T-cell (primary cell): ENCODE measurements at places on chromosomes 2 and 18.

DNA sequence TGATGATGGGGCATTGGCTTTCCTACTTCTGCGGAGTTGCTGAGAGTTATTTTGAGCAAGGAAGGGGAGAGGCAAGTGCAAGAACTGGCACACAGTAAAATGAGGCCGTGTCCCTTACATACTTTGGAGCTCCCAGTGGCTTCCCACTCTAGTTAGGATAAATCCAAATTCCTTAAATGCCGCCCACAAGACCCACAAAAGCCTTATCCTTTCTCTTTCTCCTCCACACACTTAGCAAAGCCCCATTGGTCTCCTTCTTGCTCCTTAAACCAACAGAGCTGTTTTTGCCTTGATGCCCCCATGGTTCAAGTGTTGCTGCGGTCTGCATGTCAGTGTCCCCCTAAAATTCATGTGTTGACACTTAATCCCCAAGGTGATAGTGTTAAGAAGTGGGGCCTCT lies 24.3 kb downstream of the TMEM247 start:
- no peak for DNase-seq

DNA sequence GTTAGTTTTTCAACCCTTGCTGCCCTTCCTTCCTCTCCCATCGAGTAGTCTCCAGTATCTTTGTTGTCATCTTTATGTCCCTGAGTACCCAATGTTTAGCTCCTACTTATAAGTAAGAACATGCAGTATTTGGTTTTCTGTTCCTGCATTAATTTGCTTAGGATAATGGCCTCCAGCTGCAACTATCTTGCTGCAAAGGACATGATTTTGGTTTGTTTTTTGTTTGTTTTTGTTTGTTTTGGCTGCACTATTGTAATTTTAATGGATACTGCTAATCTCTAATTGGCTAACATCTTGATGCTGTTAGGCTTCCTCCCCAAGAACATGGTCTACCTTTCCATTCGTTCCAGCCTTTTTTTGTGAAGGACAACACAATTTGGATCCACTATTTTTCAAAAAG lies 31.2 kb upstream of the HNRNPLL start:
- no peak for DNase-seq

- no peak for DNase-seq
Measured at GRCh38 chr2:57943315-57943714, 103.3 kb upstream of the VRK2 start.

DNA sequence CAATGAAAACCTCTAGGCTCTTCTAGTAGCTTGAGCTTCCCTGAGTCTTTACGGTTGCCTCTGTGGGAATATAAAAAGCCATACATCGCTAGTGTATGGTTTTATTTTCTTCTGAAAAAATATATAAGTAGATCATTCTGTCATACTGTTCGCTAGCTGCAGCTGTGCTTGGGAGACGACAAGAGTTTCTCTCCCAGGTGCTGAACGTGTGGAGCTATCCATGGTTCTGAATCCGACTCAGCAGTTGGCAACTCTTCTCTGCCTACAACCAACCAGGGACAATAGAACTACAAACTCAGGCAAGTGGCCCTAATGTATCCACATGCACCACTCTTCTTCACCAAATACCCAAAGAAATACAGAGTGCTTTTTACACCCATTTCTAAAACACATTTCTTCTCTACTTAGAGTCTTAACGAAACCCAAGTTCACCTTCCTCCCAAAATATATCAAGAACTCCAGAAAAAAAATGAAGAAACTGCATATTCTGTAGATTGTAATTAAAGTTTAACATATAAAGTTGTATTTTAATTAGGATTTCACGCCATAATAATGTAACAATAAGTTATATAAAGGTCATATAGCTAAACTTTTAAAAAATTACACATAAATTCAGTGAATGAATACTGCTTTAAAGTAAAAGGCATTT lies 2.2 kb upstream of the KCNH7 start:
- peak; percentile 3 for DNase-seq

- no peak for DNase-seq
Measured at GRCh38 chr2:152309352-152310214, 25.4 kb upstream of the FMNL2 start.

DNA sequence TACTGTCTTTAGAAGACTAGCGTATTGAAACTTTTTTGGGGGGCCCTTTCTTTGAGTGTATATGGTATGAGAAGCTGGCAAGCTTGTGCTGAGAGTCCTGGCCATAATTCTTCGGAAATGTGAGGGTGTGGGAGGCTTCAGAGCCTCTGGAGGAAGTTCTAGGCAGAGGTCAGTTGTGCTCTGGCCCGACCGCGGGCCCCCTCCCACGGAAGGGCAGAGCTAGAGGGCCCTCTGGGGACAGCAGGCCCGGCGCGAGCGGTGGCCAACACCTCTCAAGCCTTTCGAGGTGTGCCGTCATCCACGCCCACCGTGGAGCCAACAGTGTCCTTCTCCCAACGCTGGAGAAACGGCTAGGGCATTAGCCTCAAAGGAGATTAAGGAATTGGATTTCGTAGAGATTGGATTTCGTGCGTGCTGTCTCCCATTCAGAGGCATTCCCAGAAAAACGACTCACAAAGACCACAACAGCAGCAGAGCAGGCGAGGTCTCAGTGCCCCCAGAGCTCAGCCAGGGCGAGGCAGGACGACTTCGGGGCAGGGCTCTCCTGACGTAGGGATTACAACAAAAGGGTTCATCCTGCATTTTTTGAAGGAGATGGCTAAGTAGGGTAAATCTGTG lies 2.2 kb upstream of the MTCL1 start:
- DNase-seq: no peak

- DNase-seq: no peak
Measured at GRCh38 chr2:214034417-214034816, 376.4 kb upstream of the VWC2L start.

- DNase-seq: no peak
Measured at GRCh38 chr2:37833423-37833822, 91.7 kb upstream of the RMDN2 start.

DNA sequence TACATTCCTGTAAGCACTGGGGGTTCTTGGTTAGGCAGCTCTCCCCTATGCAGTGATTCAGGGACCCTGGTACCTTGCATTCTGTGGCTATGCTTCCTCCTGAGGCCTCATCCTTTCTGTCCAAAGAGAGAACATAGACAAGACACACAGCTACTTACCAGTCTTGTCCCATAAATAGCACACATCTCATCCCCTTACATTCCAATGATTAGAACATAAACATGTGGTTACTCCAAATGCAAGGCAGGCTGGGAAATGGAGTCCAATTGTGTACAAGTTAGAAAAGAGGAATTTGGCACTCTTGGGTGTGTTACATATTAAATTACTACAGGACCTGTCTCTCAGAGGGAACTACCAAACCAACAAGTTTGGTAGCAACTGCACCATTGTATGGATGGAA lies 171.3 kb downstream of the ARHGAP15 start:
- DNase-seq: no peak

DNA sequence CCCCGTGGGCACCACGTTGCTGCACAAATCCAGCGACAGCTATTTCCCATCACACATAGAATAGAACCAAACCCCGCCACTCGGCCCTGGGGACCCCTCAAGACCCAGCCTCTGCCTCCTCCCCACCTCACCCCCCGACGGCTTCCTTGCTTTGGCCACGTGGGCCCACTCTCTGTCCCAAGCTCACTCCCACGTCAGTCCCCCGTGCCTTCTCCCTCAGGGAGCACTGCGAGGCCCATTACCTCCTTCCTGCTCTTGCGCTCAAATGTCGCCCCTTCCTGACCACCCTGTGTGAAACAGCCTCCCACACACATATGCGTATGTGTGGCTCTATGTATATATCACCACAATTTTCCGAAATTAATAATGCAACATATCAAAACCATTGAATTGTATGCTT lies 239.7 kb downstream of the SH3BP4 start:
- DNase-seq: no peak

GRCh38 chr2:221554769-221555493 lies 17.2 kb downstream of the EPHA4 start:
- DNase-seq: no peak

DNA sequence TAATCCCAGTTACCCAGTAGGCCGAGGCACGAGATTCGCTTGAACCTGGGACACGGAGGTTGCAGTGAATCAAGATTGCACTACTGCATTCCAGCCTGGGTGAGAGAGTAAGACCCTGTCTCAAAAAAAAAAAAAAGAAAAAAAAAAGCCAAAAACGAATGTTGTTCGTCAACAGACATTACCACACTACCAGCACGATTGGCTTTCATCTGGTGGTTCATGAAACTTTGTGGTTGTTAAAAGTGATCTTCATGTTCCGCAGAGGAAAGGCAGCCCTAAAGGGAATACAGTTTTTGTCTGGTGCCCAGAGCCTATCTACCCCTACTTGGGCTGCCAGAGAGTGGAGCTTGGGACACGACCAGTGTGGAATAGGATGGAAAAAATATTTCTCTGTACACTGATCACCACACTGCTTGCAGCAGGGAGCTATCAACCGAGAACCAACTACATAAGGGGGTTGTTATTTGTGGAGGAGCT lies 13.6 kb upstream of the CXCR4 start:
- peak; percentile 51 for DNase-seq

DNA sequence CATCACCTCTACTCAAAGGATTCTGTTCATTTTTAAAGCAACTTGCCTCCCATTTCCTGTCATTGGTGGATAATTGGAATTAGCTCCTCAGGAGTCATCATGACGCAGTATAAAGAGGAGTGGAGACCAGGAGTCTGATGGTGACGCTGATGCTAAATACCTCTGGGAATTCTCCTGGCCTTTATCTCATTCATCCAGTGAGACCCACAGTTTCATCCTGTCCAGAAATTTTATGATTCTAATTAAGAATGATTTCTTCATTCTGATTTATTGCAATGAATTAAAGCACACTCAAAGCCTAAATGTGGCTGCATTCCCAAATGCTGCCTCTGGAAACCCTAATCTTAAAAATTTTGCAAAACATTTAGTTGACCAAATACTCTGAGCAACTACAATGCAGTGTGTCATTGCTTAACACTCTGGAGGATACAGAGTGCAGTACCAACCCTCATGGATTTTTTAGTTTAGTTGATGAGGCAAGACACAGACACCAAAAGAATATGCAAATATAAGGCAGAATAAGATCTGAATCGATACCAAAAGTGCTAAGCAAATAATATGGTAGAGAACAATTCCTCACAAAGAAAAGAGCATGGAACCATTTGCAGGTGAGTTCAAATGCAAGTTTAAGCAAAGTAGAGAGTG lies 236.2 kb downstream of the ETAA1 start:
- no peak for DNase-seq

GRCh38 chr2:148616662-148617061 lies 27.9 kb upstream of the EPC2 start:
- no peak for DNase-seq

- DNase-seq: no peak
Measured at GRCh38 chr18:58288921-58289797, 245.1 kb downstream of the NEDD4L start.

DNA sequence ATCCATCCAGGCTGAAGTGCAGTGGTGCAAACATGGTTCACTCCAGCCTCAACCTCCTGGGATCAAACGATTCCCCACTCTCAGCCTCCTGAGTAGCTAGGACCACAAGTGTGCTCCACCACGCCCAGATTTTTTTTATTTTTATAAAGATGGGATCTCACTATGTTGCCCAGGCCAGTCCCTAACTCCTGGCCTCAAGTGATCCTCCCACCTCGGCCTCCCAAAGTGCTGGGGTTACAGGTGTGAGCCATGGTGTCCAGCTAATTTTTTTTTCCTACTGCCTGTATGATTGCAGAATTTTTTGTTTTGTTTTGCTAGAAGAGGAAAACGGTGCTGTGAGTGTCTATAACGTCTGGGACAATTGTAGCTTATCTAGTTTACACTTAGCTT lies 38.3 kb downstream of the ADI1 start:
- no peak for DNase-seq

DNA sequence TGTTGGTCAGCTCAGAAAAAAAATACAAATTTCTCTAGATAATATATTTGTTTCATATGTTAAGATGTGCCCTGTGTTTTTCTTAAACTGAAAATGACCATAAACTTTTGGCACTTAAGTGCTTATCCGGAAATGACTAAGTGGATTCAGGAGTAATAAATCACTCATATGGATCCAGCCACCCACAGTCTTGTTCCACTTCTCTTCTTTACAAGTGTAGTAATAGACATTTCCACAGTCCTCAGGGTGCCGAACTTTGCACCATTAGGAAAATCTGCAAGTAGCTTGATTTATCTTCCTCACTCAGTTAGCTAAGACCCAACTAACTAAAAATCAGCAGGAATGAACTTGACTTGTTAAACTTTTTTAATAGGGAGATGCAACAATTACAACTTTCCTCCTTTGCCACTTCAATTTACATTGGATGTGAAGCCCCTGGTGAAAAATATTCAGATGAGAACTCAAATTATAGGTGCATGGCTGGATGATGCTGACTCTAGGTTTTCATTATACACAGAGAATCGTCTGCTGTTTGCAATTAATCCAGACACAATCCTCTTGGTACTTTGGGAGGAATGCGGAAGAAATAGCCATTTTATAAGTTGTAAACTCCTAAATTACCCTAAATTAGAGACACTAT lies 322.5 kb downstream of the ARHGAP15 start:
- DNase-seq: no peak

- DNase-seq: no peak
Measured at GRCh38 chr2:30394096-30394495, 53.0 kb upstream of the LCLAT1 start.

- DNase-seq: no peak
Measured at GRCh38 chr2:109535217-109535946, 78.4 kb downstream of the SEPTIN10 start.

GRCh38 chr18:49858309-49859020 lies 45.1 kb upstream of the ACAA2 start:
- DNase-seq: peak; percentile 38

DNA sequence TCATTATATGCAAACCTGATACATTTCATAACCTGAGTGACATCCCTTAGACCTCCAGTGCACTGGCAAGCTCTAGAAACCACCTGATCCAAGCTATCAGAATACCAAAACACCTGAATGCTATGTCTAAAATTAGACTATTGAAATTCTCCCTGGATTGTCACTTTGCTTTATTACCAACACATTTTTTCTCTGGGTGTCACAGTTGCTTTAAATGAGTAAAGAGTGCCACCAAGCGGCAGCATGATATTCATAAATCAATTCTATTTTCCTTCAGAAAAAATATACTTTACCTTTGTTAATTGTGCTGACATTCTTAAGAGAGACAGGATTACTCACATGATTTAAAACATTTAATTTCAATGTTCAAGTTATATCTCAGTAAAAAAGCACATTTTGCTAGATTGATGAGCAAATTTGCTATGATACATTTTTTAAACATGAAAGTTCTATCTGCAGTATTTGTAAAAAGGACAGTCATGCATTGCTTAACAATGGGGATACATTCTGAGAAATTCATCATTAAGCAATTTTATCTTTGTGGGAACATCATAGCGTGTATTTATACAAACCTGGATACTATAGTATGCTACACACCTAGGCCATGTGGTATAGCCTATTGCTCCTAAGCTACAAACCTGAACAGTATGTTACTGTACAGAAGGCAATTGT lies 338.4 kb upstream of the SLC39A10 start:
- peak; percentile 5 for DNase-seq
